ENCODE measurements at places on chromosomes 3 and 15. TPM values are rescaled to one million over a fixed set of nuclear protein-coding genes. Genes with fewer than 3 reads are reported as not detected.

DNA sequence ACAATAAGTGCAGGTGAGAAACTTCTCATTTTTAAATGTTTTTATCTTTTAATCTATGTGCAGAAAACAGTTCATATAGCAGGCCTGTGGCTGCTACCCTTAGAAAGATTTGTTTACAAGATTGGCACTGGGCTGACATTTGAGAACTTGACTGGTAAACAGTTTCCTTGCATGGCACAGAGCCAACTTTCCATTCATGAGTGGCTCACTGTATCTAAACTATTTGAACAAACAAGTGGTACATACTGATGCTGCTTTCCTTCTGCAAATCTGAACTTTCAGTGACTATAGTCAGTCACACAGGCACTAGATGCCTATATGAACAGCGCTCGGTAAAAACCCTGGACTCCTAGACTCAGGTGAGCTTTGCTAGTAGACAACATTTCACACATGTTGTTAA lies 6.3 kb upstream of the GTPBP8 start:
- no peak for DNase-seq
- H3K4me3 ChIP-seq, result no peak overlapping the region
- no peaks in the 10 kb centered on the region for H3K4me1 ChIP-seq
- H3K27me3 ChIP-seq, result no peaks in the 10 kb centered on the region
- H3K36me3 ChIP-seq, result no peaks in the 10 kb centered on the region

GRCh38 chr3:160927620-160928019 lies 171.6 kb downstream of the PPM1L start:
- no peaks in the 10 kb centered on the region for H3K4me1 ChIP-seq
- no peaks in the 10 kb centered on the region for H3K36me3 ChIP-seq
- H3K4me3 ChIP-seq, result no peak overlapping the region
- H3K27ac ChIP-seq, result no peak overlapping the region
- H3K27me3 ChIP-seq, result no peaks in the 10 kb centered on the region
- DNase-seq, result no peak

- peaks cover 57% of the 10 kb centered on the region for H3K36me3 ChIP-seq
- H3K27ac ChIP-seq, result no peak overlapping the region
- H3K4me3 ChIP-seq, result no peak overlapping the region
- H3K27me3 ChIP-seq, result no peaks in the 10 kb centered on the region
- H3K4me1 ChIP-seq, result peaks cover 10% of the 10 kb centered on the region
- no peak for DNase-seq
Measured at GRCh38 chr3:129252748-129253147, 3.3 kb downstream of the COPG1 start.

DNA sequence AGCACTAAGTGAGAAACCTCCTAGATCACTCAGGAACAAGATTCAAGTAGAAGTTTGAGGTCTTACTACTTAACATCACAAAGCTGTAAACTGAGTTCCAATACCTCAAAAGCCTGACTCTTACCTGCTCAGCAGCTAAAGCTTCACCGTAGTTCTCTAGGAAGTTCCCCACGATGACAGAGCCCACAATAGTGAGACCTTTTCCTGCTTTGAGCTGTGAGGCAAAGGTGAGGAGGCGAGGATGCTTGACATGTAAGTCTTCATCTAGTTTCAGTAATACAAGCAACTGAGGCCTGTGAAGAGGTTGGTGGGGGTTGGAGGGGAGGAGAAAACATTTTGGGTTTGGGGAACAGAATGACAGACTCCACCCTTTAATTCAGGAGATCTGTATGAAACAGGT lies 15.7 kb downstream of the EMC4 start:
- H3K27ac ChIP-seq, result no peak overlapping the region
- DNase-seq, result no peak
- no peak overlapping the region for H3K4me3 ChIP-seq
- H3K36me3 ChIP-seq, result peaks cover 11% of the 10 kb centered on the region
- H3K4me1 ChIP-seq, result no peaks in the 10 kb centered on the region

DNA sequence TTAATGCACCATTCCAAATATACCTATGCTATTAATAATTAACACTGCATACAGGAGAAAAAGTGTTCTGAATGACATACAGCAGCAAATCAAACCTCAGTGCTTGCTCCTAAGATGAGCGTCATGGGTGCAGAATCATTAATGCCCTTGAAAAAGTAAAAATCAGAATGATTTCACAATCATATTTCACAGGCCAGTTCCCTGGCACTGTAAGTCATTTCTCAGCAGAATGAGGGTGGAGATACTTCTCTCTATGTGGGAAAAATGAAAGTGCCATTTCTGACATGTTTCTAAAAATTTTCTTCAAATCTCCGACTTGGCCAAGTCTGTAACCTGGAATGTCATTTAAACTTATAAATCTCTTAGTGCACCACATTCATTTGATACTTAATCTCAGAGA lies 549.8 kb upstream of the AGTR1 start:
- H3K27ac ChIP-seq, result no peak overlapping the region
- no peaks in the 10 kb centered on the region for H3K4me1 ChIP-seq
- no peaks in the 10 kb centered on the region for H3K27me3 ChIP-seq
- DNase-seq, result no peak

GRCh38 chr15:80920271-80920699 lies 69.3 kb downstream of the MESD start:
- H3K36me3 ChIP-seq, result no peaks in the 10 kb centered on the region
- no peak overlapping the region for H3K27ac ChIP-seq
- H3K27me3 ChIP-seq, result no peaks in the 10 kb centered on the region
- DNase-seq, result no peak

GRCh38 chr3:137121704-137122314 lies 164.0 kb downstream of the IL20RB start:
- H3K27ac ChIP-seq, result no peak overlapping the region
- no peaks in the 10 kb centered on the region for H3K4me1 ChIP-seq

- no peaks in the 10 kb centered on the region for H3K4me1 ChIP-seq
- no peak overlapping the region for H3K27ac ChIP-seq
- no peaks in the 10 kb centered on the region for H3K36me3 ChIP-seq
- no peak overlapping the region for H3K4me3 ChIP-seq
- no peaks in the 10 kb centered on the region for H3K27me3 ChIP-seq
Measured at GRCh38 chr3:138450704-138451424, 16.4 kb downstream of the ESYT3 start.

DNA sequence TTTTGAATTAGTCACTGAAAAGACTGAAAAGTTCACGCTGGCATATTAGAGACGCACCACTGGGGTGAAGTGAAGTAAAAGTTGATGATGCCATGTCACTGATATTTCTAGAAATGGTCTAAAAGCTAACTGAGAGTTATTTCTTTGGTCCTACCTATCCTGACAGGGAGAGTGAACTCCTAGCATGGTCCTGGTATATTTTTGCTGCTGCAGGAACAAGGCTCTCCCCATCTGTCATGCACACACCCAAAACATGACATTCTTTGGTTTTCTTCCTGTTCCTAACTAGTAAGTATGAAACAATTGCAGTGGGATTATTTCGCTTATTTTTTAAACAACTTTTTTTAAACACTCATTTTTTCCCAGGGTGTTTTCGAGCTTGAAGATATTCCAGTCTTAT lies 466.7 kb downstream of the ERC2 start:
- no peak for DNase-seq
- no peaks in the 10 kb centered on the region for H3K27me3 ChIP-seq
- H3K4me3 ChIP-seq, result no peak overlapping the region
- H3K36me3 ChIP-seq, result no peaks in the 10 kb centered on the region
- H3K4me1 ChIP-seq, result no peaks in the 10 kb centered on the region

GRCh38 chr3:905217-905616 lies 187.6 kb upstream of the CNTN6 start:
- H3K27ac ChIP-seq, result no peak overlapping the region
- no peak for DNase-seq
- H3K36me3 ChIP-seq, result no peaks in the 10 kb centered on the region
- no peaks in the 10 kb centered on the region for H3K27me3 ChIP-seq
- no peaks in the 10 kb centered on the region for H3K4me1 ChIP-seq
- no peak overlapping the region for H3K4me3 ChIP-seq

DNA sequence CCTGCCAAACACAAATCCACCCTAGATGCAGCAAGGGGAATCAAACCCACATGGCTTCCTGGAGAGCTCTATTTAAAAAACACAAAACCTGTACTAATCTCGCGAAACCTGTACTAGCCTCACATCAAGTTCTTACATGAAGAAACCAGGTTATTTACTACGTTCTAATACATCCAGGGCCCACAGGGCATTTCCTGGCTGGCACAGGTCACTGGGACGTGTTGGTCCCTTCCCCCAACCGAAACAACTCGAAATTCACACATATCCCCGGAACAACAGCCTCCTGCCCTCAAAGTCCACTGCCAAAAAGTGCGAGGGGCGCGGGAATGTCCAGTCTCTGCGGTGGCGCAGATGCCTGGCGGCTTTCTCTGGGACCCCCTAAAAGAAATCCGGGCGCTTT lies 955 bp downstream of the CDCP1 start:
- no peaks in the 10 kb centered on the region for H3K4me1 ChIP-seq
- no peak for DNase-seq
- H3K27ac ChIP-seq, result peak overlapping the region; percentile 87

- no peaks in the 10 kb centered on the region for H3K27me3 ChIP-seq
- H3K4me3 ChIP-seq, result no peak overlapping the region
- H3K4me1 ChIP-seq, result no peaks in the 10 kb centered on the region
- no peak overlapping the region for H3K27ac ChIP-seq
- H3K36me3 ChIP-seq, result no peaks in the 10 kb centered on the region
- peak; percentile 13 for DNase-seq
Measured at GRCh38 chr15:63982381-63982854, 63.9 kb downstream of the DAPK2 start.

GRCh38 chr15:65962187-65962586 lies 92.9 kb downstream of the RAB11A start:
- no peak for DNase-seq
- no peaks in the 10 kb centered on the region for H3K4me1 ChIP-seq
- H3K27ac ChIP-seq, result no peak overlapping the region
- H3K36me3 ChIP-seq, result no peaks in the 10 kb centered on the region
- H3K4me3 ChIP-seq, result no peak overlapping the region

DNA sequence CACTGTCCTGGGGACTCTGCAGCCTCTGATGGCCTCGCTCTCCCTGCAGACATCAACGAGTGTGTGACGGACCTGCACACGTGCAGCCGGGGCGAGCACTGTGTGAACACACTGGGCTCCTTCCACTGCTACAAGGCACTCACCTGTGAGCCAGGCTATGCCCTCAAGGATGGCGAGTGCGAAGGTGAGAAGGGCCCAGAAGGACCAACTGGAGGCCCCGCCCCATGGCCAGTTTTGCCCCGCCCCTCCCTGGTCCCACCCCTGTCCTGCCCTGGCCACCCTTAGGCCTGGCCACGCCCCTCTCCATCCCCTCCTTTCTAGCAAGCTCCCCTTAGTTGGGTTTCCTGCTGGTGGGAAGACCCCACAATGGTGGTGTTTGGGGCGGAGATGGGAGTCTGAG lies 77.5 kb downstream of the FBLN2 start:
- no peak overlapping the region for H3K27ac ChIP-seq
- H3K27me3 ChIP-seq, result no peaks in the 10 kb centered on the region
- no peaks in the 10 kb centered on the region for H3K36me3 ChIP-seq
- DNase-seq, result no peak
- no peak overlapping the region for H3K4me3 ChIP-seq

DNA sequence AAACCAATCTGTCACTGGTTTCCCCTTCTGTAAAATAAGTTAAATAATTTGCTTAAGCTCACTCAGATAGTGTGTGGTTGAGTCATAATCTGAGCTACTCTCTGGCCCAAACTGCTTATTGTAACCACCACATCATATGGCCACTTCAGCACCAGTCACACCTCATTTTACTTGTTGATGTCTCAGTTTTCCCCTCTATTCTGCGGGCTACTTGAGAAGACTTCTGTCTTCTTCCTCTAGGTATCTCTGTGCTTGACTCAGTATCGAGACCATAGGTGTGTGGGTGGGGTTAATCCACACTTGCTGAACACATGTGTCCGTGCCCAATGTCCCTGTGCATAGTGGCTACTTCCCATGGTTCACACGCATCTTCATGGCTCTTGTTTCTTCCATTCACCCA lies 32.9 kb downstream of the CRYGS start:
- no peaks in the 10 kb centered on the region for H3K4me1 ChIP-seq
- no peak overlapping the region for H3K4me3 ChIP-seq
- no peaks in the 10 kb centered on the region for H3K27me3 ChIP-seq

- no peaks in the 10 kb centered on the region for H3K4me1 ChIP-seq
- no peak overlapping the region for H3K27ac ChIP-seq
- H3K27me3 ChIP-seq, result no peaks in the 10 kb centered on the region
- no peak overlapping the region for H3K4me3 ChIP-seq
Measured at GRCh38 chr3:152105446-152105845, 163.3 kb upstream of the MBNL1 start.

The HEG1 gene
- 5.1 TPM for total RNA-seq

The DPPA2 gene
- not detected for total RNA-seq

The C2CD4B gene
- total RNA-seq, result 5.4 TPM

The GCNT3 gene
- total RNA-seq, result 365 TPM

The CCR8 gene
- 0.29 TPM for total RNA-seq

The LINS1 gene
- total RNA-seq, result 14.4 TPM

The CYP1A2 gene
- total RNA-seq, result not detected

The STAC gene
- 1.1 TPM for total RNA-seq

The GOLGA6L1 gene
- not detected for total RNA-seq

The TMEM108 gene
- total RNA-seq, result 0.82 TPM

The CCK gene
- total RNA-seq, result not detected

The GABRB3 gene
- total RNA-seq, result 0.72 TPM
